Activated naive CD4-positive, alpha-beta T cell treated with anti-CD3 and anti-CD28 coated beads for 36 hours (primary cell): ENCODE measurements at places on chromosomes 6 and 20. TPM values are rescaled to one million over a fixed set of nuclear protein-coding genes. Genes with fewer than 3 reads are reported as not detected.

SRSF6 gene
- 78.2 TPM for total RNA-seq

CGA gene
- not detected for total RNA-seq

OLIG3 gene
- not detected for total RNA-seq

TCEA2 gene
- total RNA-seq: 18.2 TPM

PRRT1 gene
- 1.1 TPM for total RNA-seq

ALDH8A1 gene
- total RNA-seq: 0.24 TPM

DNMT3B gene
- total RNA-seq: 2.0 TPM

UBR2 gene
- 23.1 TPM for total RNA-seq

PCK1 gene
- not detected for total RNA-seq

SEL1L2 gene
- not detected for total RNA-seq

DTD1 gene
- total RNA-seq: 47.1 TPM

CD24 gene
- 0.30 TPM for total RNA-seq

GATA5 gene
- not detected for total RNA-seq

MROH8 gene
- 0.54 TPM for total RNA-seq

GJA1 gene
- total RNA-seq: 0.29 TPM

ADGRF5 gene
- not detected for total RNA-seq

SIRPD gene
- not detected for total RNA-seq

PGC gene
- total RNA-seq: not detected

FAM217B gene
- 15.4 TPM for total RNA-seq

MAS1 gene
- not detected for total RNA-seq

EDN1 gene
- 0.15 TPM for total RNA-seq

TUBB2B gene
- total RNA-seq: not detected

TP53TG5 gene
- total RNA-seq: 0.59 TPM

NEURL2 gene
- 1.4 TPM for total RNA-seq

ADGRF1 gene
- not detected for total RNA-seq

PPP1R18 gene
- total RNA-seq: 112 TPM

UNC5CL gene
- total RNA-seq: 3.0 TPM

RIPOR2 gene
- total RNA-seq: 111 TPM

PPP1R16B gene
- 40.0 TPM for total RNA-seq

AURKA gene
- total RNA-seq: 115 TPM

NKAPL gene
- 0.12 TPM for total RNA-seq

TRIM15 gene
- total RNA-seq: 2.2 TPM

DEFB132 gene
- total RNA-seq: not detected

SGK2 gene
- total RNA-seq: 0.27 TPM

TMC2 gene
- not detected for total RNA-seq

LYRM2 gene
- total RNA-seq: 18.3 TPM

MYL9 gene
- total RNA-seq: not detected

KIFC1 gene
- 107 TPM for total RNA-seq

SLC24A3 gene
- total RNA-seq: not detected

SIGLEC1 gene
- total RNA-seq: 0.02 TPM

DDO gene
- not detected for total RNA-seq

HLA-DQB1 gene
- 7.4 TPM for total RNA-seq

BPIFB4 gene
- total RNA-seq: not detected

SYS1 gene
- 24.0 TPM for total RNA-seq
